ENCODE measurements at places on chromosomes 2 and 18. TPM values are rescaled to one million over a fixed set of nuclear protein-coding genes. Genes with fewer than 3 reads are reported as not detected.

- H3K27ac ChIP-seq, result no peak overlapping the region
- no peak overlapping the region for H3K4me3 ChIP-seq
- no peak for DNase-seq
- no peaks in the 10 kb centered on the region for H3K36me3 ChIP-seq
These were observed 63.9 kb upstream of the SMIM21 start for GRCh38 chr18:75491361-75491760.

Gene ANO7
- total RNA-seq, result 3.2 TPM

Gene MAT2A
- total RNA-seq, result 404 TPM

DNA sequence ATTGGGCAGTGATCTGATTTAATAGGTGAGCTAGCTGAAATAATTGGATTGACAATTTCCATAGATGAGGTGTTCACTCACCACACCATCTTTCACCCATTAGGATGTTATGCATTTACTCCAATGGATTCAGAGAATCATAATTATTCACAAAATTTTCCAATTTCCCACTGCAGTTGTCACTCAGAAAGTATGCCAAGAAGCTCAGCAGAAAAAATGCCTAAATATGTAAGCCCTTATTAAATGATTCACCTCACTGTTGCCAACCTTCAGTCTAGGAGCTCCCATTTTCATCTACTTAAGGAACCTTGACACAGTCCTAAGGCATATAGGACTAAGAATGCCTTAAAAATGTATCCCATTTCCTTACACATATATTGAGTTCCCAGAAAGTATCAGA, 94.3 kb downstream of the MBD2 start:
- H3K4me1 ChIP-seq, result peaks cover 13% of the 10 kb centered on the region
- H3K27me3 ChIP-seq, result no peaks in the 10 kb centered on the region
- no peak overlapping the region for H3K4me3 ChIP-seq
- no peak for DNase-seq
- H3K27ac ChIP-seq, result no peak overlapping the region
- no peaks in the 10 kb centered on the region for H3K36me3 ChIP-seq

- H3K36me3 ChIP-seq, result no peaks in the 10 kb centered on the region
- H3K27me3 ChIP-seq, result no peaks in the 10 kb centered on the region
- peak; percentile 54 for DNase-seq
- H3K4me1 ChIP-seq, result peaks cover 50% of the 10 kb centered on the region
- H3K4me3 ChIP-seq, result peak overlapping the region; percentile 12
These were observed 131.9 kb downstream of the GLI2 start for GRCh38 chr2:120867290-120868241.

DNA sequence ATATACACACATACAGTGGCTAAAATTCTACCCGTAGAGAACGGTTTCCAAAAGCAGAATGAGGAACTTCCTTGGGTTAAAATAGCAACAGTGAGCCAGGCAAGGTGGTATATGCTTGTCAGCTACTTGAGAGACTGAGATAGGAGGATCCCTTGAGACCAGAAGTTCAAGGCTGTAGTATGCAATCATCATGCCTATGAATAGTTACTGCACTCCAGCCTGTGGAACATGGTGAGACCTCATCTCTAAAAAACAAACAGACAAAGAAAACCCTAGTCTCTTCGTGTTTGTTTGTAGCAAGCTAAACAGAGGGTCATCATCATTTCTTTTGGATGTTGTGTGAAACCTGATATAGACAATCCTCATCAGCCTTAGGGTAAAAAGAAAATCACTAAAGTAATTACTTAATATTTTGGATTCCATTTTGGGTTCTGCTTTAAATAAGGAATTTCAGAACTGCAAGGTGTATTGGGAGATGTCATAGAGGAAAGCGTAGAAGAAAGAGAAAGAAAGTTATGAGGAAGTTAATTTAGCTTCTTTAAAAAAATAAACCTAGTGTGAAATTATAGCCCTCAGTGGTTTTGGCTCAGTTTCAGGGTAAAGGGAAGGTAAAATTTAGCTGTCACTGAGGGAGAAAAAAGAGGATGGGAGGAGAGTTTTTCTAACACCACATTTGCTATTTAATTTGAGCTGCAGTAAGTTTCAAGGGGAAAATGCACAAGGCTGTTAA, 46.5 kb downstream of the PLEK start:
- H3K4me3 ChIP-seq, result no peak overlapping the region
- DNase-seq, result no peak
- H3K4me1 ChIP-seq, result peaks cover 7% of the 10 kb centered on the region
- no peak overlapping the region for H3K27ac ChIP-seq
- no peaks in the 10 kb centered on the region for H3K36me3 ChIP-seq
- H3K27me3 ChIP-seq, result peaks cover 27% of the 10 kb centered on the region

All from neural crest cell (in vitro differentiated cells).